NCI-H1092 treated with DMSO at 0.1 percent for 48 hours (cell line): ENCODE measurements at places on chromosomes 7 and 10.

GRCh38 chr7:155865830-155866525, 53.7 kb upstream of the SHH start:
- DNase-seq, result no peak

GRCh38 chr7:82745117-82745516, 301.5 kb upstream of the CACNA2D1 start:
- DNase-seq, result no peak

DNA sequence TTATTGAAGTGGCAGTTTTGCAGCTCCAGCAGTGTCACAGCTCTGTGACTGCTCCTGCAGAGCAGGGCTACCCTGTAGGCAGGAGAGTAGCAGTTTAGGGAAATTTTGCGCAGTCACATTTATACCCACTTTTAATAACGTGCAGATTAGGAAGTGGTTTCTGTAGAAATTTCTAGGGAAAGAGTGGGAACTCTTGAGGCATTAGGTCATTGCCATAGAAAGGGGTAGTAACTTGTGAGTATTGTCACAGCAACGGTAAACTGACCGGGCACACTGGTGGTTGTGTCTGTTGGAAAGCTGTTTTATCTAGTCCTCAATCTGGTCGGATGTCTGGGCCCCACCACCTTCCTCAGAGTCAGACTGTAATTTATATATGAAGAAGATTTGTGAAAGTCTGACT, 51.9 kb downstream of the CDC14C start:
- DNase-seq, result no peak

DNA sequence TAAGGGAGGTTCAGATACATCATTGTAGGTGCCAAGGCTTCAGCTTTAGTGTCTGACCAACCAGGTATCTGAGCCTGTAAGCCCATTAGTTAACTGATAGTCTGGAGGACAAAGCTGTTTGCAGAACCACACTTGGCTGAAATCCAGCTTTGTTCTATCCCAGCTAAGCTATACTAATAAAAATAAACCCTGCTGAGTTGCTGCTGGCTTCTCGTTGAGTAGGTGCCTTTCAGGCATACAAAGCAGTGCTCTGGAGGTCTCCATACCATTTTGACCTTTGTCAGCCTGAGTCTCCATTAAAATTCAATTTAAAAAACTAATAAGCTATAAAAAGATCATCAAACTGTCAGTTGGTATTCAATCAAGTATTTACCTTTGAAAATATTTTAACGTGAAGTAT, 22.0 kb downstream of the CDCA7L start:
- DNase-seq, result peak; percentile 71

DNA sequence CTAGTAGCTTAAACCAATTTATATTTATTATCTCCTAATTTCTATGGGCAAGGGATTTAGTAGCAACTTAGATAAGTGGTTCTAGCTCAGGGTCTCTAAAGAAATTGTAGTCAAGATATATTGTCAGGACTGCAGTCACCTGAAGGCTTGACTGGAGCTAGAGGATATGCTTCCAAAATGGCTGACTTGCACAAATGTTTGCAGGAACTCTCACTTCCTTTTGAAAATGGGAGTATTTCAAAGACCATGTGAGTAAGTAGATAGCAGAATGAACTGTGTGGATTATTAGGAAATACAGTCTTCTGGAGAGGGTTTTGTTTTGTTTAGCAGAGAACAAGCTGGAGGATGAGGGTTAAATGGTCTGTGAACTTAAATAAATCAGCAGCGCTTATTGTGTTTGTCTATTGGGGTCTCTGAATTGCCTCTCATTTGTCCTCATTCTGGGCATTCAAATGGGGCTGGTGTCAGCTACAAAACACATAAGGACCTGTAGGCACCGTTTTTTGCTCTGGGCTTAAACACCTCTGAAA, 524.6 kb downstream of the LRMDA start:
- DNase-seq, result no peak

- DNase-seq, result no peak
Measured at GRCh38 chr7:19327018-19327417, 181.8 kb upstream of the FERD3L start.
